ENCODE measurements at places on chromosomes 11 and 22. TPM values are rescaled to one million over a fixed set of nuclear protein-coding genes. Genes with fewer than 3 reads are reported as not detected.

The GTSE1 gene
- total RNA-seq = not detected

The GGTLC3 gene
- total RNA-seq = not detected

The OR8G5 gene
- not detected for total RNA-seq

The PRDM11 gene
- total RNA-seq = 36.5 TPM

GRCh38 chr11:106468086-106468485, 390.6 kb downstream of the AASDHPPT start:
- H3K36me3 ChIP-seq = no peaks in the 10 kb centered on the region
- DNase-seq = no peak
- H3K4me3 ChIP-seq = no peak overlapping the region

- no peaks in the 10 kb centered on the region for H3K4me1 ChIP-seq
- DNase-seq = no peak
- H3K4me3 ChIP-seq = no peak overlapping the region
Observed at GRCh38 chr22:21816787-21817496, 50.5 kb downstream of the MAPK1 start.

DNA sequence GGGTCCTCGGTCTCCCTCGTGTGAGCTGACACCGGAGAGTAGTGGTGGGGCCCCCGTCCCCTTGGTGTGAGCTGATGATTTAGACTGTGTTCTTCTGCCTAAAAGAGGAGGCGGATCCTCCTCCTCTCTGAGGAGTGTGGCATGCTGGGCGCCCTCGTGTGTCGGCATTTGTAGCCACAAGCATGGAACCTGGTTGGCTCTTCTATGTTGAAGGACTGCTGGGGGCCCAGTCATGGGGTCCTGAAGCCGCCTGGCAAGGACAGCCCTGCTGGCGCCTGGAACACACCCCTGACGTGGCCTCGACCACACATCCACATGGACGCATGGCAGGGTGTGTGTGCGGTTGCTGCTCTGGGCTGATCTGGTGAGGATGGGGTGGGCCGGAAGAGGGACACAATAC, 50.2 kb downstream of the AP2A2 start:
- H3K27me3 ChIP-seq = no peaks in the 10 kb centered on the region
- DNase-seq = no peak
- no peak overlapping the region for H3K27ac ChIP-seq
- peaks cover 58% of the 10 kb centered on the region for H3K36me3 ChIP-seq

DNA sequence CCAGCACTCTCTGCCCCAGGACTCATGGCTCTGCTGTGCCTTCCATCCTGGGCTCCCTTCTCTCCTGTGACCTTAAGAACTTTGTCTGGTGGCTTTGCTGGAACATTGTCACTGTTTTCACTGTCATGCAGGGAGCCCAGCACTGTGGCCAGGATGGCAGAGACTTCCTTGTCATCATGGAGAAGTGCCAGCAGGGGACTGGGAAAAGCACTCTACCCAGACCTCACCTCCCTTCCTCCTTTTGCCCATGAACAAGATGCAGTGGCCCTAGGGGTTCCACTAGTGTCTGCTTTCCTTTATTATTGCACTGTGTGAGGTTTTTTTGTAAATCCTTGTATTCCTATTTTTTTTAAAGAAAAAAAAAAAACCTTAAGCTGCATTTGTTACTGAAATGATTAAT, 2.9 kb upstream of the TTC36 start:
- DNase-seq = no peak
- H3K36me3 ChIP-seq = peaks cover 59% of the 10 kb centered on the region
- H3K4me1 ChIP-seq = peaks cover 2% of the 10 kb centered on the region
- no peak overlapping the region for H3K27ac ChIP-seq

DNA sequence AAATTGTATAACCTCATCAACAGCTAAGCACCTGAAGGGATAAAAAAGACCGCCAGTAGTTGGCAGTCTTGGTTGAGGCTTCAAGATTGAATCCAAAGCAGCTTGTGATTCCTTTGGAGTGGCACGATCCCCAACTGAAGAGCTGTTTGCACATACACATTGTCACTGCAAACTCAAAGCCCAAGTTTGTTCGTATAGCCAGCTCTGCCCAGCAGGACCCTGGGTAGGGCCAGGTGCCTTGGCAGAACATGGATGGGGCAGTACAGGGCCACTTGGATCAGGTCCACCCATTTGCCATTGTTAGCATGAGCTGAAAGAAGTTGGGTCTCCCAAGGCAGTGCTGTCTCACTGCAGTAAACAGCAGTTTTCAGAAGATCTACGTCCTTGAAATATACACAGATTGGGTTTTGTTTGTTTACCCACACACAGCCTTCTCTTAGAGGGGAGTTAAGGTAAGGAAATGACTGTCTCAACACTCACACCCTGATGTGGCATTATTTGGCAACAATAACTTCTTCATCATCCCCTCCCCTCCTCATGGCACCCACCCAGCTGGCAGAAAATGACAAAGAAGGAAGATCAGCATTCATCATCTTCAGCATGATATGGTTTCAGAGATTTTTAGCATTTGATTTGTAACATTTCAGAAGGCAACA, 132.9 kb downstream of the COMMD9 start:
- no peaks in the 10 kb centered on the region for H3K27me3 ChIP-seq
- H3K4me3 ChIP-seq = no peak overlapping the region
- no peaks in the 10 kb centered on the region for H3K4me1 ChIP-seq
- no peak for DNase-seq
- no peak overlapping the region for H3K27ac ChIP-seq
- no peaks in the 10 kb centered on the region for H3K36me3 ChIP-seq

GRCh38 chr11:7530013-7530640, 16.3 kb downstream of the PPFIBP2 start:
- H3K27me3 ChIP-seq = no peaks in the 10 kb centered on the region
- no peaks in the 10 kb centered on the region for H3K36me3 ChIP-seq
- no peak for DNase-seq

DNA sequence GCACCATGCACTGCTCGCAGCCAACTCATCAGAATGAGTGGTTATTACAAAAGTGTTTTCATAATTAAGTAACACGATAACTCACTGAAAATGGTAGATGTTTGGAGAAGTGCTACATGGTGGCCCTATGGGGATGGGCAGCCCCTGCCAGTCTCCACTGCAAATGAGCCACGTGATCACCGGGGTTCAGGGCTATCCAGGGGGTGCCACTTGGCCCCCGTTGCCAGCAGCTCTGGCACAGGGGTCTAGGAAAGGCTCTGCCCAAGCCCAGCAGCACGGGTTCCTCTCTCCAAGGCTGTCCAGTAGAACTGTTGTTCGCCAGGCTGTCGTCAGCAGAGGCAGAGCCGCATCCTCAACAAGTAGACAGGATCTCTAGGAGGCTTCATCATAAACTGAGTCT, 382.1 kb upstream of the B3GAT1 start:
- H3K4me3 ChIP-seq = no peak overlapping the region
- H3K27me3 ChIP-seq = no peaks in the 10 kb centered on the region
- H3K36me3 ChIP-seq = no peaks in the 10 kb centered on the region
- H3K4me1 ChIP-seq = no peaks in the 10 kb centered on the region
- no peak overlapping the region for H3K27ac ChIP-seq

DNA sequence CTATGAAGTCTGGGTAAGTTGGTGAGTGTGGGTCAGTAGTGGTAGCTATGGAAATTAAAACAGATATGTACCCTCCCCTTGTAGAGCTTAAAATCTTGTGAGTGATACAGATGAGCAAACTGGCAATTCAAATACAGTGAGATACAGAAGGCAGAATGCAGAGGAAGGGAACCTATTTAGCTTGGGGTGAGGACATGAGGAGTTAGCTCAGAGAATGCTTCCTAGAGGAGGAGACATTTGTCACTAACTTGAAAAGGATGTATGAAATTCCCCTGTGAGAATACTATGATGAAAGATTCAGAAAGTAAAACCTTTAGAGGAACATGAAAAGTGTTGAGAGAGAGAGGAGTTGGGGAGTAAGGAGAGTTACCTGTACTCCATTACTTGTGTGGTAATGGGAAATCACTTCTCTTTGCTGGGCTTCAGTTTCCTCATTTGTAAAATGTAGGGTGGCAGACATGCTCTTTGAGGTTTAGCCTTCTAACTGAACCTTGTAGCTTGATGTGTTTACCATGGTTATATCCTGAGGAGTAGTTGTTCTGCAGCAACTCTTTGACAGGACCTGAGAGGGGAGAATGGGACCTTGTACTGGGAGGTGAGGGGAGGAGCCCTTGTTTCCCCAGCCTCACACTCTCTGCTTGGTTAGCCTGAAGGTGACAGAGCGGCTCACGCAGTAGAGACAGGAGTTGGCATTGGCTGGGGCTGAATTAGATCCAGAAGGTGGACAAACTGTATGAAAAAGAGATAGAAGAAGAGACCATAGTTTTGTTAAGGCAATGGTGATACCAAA, 17.9 kb downstream of the SWAP70 start:
- H3K27me3 ChIP-seq = no peaks in the 10 kb centered on the region
- no peaks in the 10 kb centered on the region for H3K4me1 ChIP-seq
- H3K36me3 ChIP-seq = no peaks in the 10 kb centered on the region
- DNase-seq = no peak
- no peak overlapping the region for H3K4me3 ChIP-seq

DNA sequence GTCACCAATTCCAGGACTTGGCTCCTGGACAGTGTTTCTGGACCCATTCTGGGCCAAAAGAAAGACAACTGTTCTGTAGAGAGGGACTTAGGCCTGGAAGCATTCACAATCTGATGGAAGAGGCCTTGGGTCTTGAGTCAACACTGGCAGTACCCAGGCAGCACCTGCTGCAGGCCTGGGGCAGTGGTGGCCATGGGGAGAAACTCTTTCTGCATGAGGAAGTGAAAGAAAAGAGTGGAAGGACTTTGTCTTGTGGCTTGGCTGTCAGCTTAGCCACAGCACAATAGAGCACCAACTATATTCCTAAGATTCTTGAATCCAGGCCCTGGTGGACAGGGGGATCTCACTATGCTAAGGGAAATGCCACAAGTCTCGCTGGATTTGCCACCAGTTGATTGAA, 70.6 kb downstream of the CTSC start:
- H3K4me1 ChIP-seq = no peaks in the 10 kb centered on the region
- no peaks in the 10 kb centered on the region for H3K27me3 ChIP-seq
- H3K4me3 ChIP-seq = no peak overlapping the region

DNA sequence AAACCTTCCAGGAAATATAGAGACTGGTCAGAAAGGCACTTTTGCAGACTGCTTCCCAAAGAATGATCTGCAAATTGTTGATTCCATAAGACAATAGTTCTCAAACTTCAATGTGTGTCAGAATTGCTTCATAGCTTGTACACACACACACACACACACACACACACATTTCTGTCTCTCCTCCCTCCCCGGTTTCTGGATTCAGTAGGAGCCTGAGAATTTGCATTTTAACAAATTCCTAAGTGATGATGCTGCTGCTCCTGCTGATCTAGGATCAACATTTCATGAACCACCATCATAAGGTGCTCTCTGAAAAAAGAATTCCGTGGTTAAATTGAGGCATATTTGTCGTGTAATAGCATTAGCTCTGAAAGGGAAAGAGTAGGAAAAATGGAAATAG, 35.3 kb upstream of the FZD4 start:
- H3K27me3 ChIP-seq = no peaks in the 10 kb centered on the region
- peaks cover 3% of the 10 kb centered on the region for H3K4me1 ChIP-seq

DNA sequence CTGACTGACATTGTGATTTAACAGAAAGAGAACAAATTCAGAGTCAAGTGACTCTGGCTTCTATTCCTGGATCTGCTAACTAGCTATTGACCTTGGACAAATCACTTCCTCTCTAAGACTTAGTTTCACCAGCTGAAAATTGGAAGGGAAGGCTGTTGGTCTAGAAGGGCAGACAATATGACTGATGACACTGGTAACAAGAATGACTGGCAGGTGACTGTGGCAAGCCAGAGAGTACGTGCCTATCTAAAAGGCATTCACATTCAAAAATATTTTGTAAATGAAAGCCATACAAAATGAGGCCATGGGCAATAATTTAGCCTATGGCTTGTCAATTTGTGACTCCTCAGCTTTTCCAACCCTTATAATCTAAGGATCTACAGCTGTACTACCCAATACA, 23.5 kb downstream of the SERGEF start:
- peaks cover 5% of the 10 kb centered on the region for H3K36me3 ChIP-seq
- H3K4me3 ChIP-seq = no peak overlapping the region
- no peaks in the 10 kb centered on the region for H3K27me3 ChIP-seq
- DNase-seq = no peak

GRCh38 chr11:824292-824880, 3.3 kb upstream of the CRACR2B start:
- DNase-seq = no peak
- H3K4me1 ChIP-seq = peaks cover 16% of the 10 kb centered on the region
- no peak overlapping the region for H3K27ac ChIP-seq
- peaks cover 45% of the 10 kb centered on the region for H3K36me3 ChIP-seq
- no peak overlapping the region for H3K4me3 ChIP-seq
- no peaks in the 10 kb centered on the region for H3K27me3 ChIP-seq

DNA sequence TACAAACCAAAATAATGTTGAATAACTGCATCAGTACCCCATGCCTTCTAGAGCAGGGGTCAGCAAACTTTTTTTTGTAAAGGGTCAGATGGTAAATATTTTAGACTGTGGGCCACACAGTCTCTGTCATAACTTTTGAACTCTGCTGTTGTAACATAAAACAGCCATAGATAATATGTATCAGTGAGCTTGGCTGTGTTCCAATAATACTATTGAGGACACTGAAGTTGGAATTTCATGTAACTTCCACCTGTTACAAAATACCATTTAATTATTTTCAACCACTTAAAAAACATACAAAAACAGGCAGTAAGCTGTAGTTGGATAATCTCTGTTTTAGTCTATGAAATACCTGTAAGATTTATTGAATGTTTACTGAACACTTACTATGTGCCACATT, 55.2 kb downstream of the PICALM start:
- DNase-seq = no peak
- H3K27ac ChIP-seq = no peak overlapping the region
- no peak overlapping the region for H3K4me3 ChIP-seq
- H3K27me3 ChIP-seq = no peaks in the 10 kb centered on the region
- peaks cover 50% of the 10 kb centered on the region for H3K36me3 ChIP-seq

- H3K27me3 ChIP-seq = no peaks in the 10 kb centered on the region
- DNase-seq = no peak
- peak overlapping the region; percentile 92 for H3K27ac ChIP-seq
- peak overlapping the region; percentile 85 for H3K4me3 ChIP-seq
- peaks cover 19% of the 10 kb centered on the region for H3K36me3 ChIP-seq
- H3K4me1 ChIP-seq = peaks cover 29% of the 10 kb centered on the region
Observed at GRCh38 chr11:72815110-72815618, 953 bp downstream of the ATG16L2 start.

- H3K4me3 ChIP-seq = no peak overlapping the region
- DNase-seq = no peak
- H3K27me3 ChIP-seq = no peaks in the 10 kb centered on the region
- no peaks in the 10 kb centered on the region for H3K4me1 ChIP-seq
- no peak overlapping the region for H3K27ac ChIP-seq
- H3K36me3 ChIP-seq = no peaks in the 10 kb centered on the region
Observed at GRCh38 chr11:90770007-90770406, 547.2 kb upstream of the CHORDC1 start.
